Tongue (tissue), 3 donors: ENCODE measurements at places on chromosomes 1 and 21.
A peak's percentile ranks its signal among the peaks of the same experiment; 100 is the strongest.

DNA sequence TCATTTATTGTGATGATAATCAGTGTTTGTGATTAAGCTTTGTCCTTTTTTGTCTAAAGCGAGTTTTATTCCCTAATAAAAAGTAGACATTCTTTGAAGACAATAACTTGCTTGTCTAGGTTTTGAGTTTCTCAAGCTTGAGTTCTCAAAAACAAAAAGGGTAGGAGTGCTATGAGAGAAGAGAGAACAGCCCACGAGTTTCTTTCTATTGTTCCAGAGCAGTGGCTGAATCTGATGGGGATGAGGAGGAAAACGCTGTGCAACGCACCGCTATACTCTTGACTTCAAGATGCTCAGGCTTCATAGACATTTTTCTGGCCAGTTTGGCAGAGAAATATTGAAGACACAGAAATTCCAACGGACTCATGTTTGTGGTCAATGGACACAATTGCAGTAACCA, 669.8 kb upstream of the B3GALT2 start:
- DNase-seq = no peak

DNA sequence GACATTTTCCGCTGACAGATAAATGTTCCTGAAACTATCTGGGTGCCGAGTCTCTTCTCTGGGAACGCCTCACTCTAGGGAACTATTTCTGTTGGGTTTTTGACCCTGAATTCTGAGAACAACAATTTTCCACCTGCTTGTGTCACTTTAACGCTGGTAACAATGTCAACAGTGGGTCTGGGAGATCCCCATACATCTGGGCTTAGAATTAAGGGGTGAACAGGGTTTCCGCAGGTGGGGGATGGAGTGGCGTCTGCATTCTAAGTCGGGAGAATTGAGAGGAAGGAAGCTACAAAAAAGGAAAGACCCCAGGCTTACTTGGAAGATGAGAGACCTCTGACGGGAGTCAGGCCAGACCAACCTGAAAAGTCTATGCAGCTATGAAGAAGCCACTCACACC, 8.7 kb downstream of the CD247 start:
- DNase-seq = no peak

GRCh38 chr1:51623025-51623424, 6.1 kb downstream of the OSBPL9 start:
- DNase-seq = no peak

DNA sequence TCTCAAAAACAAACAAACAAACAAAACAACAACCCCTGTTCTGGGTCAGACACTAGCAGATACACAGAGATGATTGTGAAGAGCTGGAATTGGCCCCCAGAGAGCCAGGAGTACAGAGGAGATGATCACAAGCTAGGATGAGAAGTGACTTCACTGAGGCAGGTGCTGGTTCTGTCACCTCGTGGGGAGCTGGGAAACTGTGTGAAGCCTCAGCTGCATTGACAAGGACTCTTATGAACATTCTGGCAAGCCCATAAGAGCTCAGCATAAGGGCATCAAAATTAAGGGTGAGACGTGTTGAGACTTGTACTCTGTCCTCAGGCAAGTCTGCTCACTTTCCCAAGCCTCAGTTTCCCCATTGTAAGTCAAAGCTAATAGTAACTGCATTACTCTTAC, 14.7 kb upstream of the PTP4A2 start:
- DNase-seq = no peak

GRCh38 chr1:208381481-208381880, 137.3 kb upstream of the PLXNA2 start:
- DNase-seq = no peak

- DNase-seq = no peak
Measured at GRCh38 chr1:3879787-3880428, 20.2 kb downstream of the C1orf174 start.

DNA sequence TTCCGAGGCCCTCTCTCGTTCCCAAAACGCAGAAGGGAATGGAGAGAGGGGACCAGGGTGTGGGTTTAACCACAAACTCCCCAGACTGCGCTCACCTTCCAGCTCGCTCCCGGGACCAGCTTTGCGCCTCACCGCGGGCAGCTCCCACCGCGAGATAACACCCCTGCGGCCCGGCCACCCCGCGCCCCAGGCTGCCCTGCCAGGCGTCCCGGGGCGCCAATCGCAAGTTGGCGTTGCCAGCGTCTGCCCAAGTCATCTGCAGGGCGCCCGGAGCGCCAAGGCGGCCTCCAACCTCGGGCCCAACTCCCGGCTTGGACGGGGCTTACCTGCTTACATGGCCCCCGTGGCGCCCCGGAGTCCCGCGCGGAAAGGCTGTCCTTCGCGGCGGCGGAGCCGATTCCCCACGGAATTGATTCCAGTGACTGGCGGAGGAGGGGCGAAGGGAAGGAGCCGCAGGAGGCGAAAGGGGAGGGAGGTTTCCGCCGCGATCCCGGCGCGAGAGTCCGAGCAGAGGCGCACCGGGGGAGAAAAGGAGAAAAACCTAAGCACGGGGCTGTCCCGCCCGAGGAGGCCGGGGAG, 456 bp downstream of the PTPN14 start:
- DNase-seq = no peak

DNA sequence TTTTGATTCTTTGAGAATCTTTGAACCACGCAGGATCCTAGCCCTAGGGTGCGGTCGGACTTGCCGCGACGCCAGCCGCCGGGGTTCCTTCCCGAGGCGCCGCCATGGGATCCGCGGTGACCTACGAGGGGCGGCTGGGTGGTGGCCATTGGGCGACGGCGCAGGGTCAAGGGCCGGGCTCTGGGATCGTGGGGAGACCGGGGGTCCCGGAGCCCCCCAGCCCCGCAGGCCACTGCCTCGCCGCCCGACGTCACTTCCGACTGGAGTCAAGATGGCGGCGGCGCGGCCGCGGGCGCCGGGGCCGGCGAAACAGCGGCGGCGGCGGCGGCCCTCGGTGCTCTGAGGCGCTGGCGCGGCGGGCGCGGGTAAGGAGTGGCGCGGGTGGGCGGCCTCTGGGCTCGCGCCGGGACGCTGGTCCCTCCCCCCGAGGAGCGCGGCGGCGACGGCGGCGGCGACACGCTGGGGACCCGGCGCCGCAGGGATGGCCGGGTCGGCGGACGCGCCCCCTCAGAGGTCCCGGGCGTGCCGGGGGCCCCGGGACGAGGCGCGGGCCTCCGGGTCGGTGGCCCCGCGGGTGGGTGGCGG, at the start of gene PRDM2:
PRDM2 (plus strand) TSS at position 253 of the 585 bp plus-strand sequence. CDS start 15,418 bp downstream, outside the sequence.
- peak; percentile 81 for DNase-seq

DNA sequence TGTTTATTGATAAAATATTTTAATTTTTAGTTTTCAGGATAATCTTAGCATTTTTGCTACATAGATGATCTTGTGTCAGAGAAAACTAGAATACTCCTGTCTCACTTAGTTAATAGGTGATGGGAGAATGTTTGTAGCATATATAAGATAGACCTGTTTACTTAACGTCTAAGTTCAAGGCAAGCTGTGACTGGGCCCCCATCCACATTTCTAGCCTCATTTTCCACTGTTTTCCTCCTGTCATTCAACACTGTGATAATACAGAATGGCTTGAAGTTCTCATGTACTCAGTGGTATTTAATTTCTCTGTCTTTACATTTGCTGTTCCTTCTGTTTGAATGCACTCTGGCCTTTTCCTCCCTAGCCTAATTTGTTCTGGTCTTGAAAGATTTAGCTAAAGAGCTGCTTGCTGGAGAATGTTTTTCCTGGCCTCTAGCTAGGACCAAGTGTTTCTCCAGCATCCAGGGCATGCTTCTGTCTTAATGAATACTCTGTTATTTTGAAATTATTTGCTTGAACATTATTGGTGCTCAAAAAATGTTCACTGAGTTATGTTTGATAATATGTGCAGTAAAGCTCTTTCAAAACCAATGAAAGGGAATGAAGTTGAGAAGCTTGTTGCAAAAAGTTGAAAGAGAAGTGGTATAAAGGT, 37.3 kb downstream of the USP25 start:
- DNase-seq = no peak

DNA sequence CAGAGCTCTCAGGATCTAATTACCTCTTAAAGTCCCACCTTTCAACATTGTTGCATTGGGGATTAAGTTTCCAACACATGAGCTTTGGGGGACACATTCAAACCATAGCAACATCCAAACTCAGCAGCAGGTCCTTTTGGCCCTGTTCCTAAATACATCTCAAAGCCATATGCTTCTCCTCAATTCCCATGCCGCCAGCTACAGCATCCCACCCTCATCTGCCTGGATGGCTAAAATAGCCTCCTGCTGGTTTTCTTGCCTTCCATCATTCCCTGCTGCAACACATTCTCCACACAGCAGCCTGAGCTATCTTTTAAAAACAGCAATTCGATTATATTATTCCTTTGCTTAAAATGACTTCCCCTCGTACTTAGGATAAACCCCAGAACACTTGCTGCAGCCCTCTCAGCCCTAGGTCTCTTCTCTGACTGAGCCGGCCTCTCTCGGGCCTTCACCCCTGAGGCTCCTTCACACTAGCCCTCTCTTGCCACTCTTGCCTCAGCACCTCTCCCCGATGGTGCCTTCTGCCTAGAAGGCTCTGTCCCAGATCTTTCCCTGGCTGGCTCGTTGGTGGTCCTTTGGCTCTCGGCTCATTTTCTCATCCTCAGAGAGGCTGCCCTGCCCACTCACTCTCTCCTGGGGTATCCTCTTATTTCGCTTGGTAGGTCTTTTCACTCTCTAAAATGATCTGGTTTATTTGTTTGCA, 16.5 kb downstream of the MYBPH start:
- DNase-seq = no peak

DNA sequence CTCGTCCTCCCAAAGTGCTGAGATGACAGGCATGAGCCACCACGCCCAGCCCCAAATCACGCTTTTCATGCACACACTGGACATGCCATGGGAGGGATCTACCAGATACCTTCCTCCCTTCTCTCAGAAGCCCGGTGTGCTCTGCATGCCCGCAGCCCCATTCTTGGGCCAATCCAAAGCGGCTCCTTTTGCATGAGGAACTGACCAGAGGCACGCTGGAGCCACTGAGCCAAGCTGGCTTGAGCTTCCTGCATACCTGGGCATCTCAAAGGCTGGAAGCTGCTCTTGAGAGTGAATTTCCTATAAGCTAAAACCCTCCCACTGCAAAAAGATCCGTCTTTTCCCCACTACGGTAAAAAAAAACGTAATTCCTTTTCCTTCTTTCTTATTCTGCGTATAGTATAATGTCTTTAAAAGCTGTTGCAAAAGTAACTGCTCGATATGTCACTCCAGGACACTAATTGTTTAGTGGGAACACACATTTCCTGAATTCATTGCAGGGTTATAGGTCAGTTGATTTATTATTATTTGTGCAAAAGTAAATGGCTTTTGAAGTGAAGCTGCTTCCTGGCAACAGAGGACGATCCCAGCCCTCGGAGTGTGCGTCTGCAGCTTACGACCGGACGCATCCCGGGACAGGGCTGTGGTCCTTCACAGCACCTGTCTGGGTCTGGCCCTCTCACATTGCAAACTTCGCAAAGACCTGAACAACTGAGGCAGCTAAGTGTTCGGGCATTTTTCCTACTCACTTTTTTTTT, 61.8 kb upstream of the ETS2 start:
- DNase-seq = no peak

- no peak for DNase-seq
Measured at GRCh38 chr1:163664671-163665335, 343.0 kb downstream of the NUF2 start.

DNA sequence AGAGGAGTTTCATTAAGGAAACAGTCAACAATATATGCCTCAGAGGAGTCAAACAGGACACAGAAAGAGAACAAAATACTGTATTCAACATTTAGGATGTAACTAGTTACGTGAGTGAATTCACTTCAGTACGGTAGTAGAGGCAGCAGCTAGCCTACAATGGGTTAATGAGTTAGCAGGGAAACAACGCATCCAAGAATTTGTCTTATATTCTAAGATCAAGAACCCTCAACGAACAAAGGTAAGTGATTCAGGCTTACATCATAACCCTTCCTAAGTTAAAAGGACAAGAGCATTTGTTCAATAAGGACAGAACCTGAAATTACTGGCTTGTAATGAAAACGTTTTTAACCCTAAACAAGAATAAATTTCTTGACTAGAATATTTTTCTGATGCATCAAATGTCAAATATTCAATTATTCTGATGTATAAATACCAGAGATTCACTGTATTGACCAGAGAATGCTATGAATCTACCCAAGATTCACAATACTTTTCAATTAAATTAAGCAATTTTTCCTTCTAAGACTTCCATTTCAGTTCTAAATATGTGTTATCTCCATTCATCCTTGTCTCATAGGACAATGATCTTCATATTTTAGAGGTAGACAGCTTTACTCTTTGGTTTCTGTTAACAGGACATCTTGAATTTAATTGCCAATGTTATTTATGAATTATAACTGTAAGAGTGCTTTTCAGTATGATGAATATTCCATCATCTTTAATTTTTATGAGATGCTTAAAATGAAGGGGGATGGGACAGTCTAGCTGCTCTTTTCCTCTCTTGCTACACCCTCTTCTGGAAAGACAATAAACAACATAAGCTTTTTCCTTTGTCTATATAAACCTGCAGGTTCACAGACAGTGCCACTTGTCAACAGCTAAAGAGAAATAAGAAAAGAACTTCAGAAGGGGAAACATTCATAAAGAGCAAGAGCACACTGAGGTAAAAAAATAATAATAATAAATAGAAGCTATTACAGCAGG, 209.5 kb downstream of the SMYD3 start:
- no peak for DNase-seq

- no peak for DNase-seq
Measured at GRCh38 chr1:65959896-65960567, 167.3 kb downstream of the PDE4B start.

- no peak for DNase-seq
Measured at GRCh38 chr1:178713259-178713658, 11.8 kb upstream of the RALGPS2 start.

GRCh38 chr1:788835-789234, 102.4 kb upstream of the OR4F16 start:
- DNase-seq = no peak

GRCh38 chr1:228045871-228046270, 36.6 kb upstream of the ARF1 start:
- DNase-seq = no peak

DNA sequence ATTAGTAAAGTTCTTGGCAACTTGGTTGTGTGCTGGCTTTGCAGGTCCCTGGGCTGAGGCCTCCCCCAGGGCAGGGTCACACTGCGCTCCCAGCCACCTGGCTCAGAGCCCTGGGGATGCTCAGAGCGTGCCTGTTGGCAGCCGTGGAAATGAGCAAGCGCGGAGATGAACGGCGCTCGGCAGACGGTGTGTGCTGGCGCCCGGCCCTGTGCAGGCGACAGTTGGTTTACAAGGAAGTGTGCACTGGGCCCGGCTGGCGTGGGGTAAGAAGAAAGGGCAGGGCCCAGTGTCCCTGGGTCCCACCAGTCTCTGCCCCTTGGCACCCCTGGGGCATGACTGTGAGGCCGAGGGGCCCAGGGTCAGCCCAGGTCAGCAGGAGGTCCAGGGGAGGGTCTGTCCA, 25.7 kb upstream of the PEX10 start:
- DNase-seq = no peak

DNA sequence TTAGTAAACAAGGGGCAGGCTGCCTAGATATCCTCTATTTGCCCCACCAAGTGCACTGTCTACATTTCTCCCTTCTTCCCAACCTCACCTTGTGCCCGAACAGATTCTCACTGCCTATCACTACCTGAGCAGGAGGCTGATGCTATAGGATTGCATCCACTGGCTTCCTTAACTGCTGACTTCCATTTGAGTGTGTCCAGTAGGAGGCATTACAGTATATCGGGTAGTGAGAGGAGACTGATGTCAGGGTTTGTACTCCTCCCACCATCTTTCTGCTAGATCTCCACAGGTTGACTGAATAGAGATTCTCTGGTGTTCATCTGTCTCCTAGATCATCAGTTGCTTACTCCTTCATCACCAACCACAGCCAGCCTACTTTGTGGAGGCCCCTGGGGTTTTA, 796.3 kb downstream of the LRRIQ3 start:
- DNase-seq = no peak
